Activated naive CD4-positive, alpha-beta T cell treated with anti-CD3 and anti-CD28 coated beads for 36 hours (primary cell): ENCODE measurements at places on chromosomes 1 and 21. TPM values are rescaled to one million over a fixed set of nuclear protein-coding genes. Genes with fewer than 3 reads are reported as not detected.

DNA sequence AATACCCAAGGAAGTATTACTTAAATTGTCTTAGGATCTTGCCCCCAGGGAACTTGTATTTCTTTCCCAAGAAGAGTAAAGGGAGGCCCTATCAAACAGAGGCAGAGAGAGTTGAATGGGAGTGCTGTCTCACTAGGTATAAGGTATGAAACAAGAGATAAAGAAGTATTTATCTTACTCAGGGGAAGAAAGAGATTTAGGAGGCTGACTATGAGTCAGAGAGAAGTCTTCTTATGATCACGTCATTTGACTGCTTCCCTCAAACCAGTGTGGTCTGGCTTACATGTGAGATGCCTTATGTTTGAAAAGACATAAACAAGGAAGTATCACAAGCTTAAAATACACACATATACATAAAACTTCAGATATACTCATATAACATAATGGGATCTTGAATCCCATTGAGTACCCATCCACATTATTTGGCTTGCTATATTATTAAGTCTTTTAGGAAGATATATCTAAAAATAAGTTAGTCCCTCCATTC, 29.6 kb downstream of the DUSP10 start:
- no peak overlapping the region for H3K4me3 ChIP-seq
- DNase-seq: peak; percentile 66
- H3K36me3 ChIP-seq: peaks cover 6% of the 10 kb centered on the region
- no peaks in the 10 kb centered on the region for H3K27me3 ChIP-seq
- H3K27ac ChIP-seq: peak overlapping the region; percentile 76

GRCh38 chr1:184843732-184844495, 89.3 kb upstream of the EDEM3 start:
- H3K36me3 ChIP-seq: no peaks in the 10 kb centered on the region
- H3K27me3 ChIP-seq: no peaks in the 10 kb centered on the region
- DNase-seq: peak; percentile 38
- no peak overlapping the region for H3K27ac ChIP-seq

- H3K4me3 ChIP-seq: no peak overlapping the region
- DNase-seq: no peak
- no peaks in the 10 kb centered on the region for H3K27me3 ChIP-seq
- H3K4me1 ChIP-seq: no peaks in the 10 kb centered on the region
These were observed 73.5 kb downstream of the RPS6KC1 start for GRCh38 chr1:213124590-213124989.

GRCh38 chr1:25737130-25737529, 62.9 kb upstream of the SELENON start:
- H3K27me3 ChIP-seq: no peaks in the 10 kb centered on the region
- H3K4me3 ChIP-seq: no peak overlapping the region
- H3K36me3 ChIP-seq: peaks cover 4% of the 10 kb centered on the region

DNA sequence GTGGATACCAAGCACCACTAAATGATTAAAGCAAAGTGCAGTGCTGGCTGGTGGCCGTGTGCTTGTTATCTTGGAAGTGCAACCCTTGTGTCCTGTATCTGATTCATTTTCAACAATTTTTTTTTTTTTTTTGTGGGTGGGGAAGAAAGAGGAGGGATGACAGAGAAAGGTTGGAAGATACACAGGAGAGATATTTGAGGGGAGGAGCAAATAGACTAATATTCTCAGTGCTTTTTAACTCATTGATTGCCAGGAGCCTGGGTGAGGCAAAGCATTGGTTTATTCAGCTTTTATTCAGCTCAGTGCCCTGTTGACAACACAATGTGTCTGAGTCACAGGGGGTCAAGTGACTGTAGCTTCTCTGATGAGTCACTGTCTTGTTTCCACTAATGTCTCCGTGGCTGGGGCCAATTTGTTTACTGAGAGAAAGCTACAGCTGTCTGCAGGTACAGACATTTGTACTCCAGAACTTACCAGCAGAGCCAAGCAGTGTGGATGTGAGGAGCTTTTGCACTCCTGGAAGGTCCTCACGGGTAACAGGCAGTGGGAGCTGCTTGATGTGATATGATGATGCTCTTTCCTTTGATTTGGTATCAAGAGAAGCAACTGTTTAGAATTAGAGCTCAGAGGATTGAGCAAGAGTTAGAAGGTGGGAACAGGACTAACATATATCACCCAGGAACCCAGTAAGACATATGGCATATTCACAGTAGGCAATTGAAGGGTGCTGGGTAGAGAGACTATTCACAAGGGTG, 23.6 kb upstream of the DNM3 start:
- H3K4me1 ChIP-seq: peaks cover 11% of the 10 kb centered on the region
- no peaks in the 10 kb centered on the region for H3K27me3 ChIP-seq
- peak overlapping the region; percentile 31 for H3K27ac ChIP-seq
- H3K4me3 ChIP-seq: no peak overlapping the region
- H3K36me3 ChIP-seq: no peaks in the 10 kb centered on the region

DNA sequence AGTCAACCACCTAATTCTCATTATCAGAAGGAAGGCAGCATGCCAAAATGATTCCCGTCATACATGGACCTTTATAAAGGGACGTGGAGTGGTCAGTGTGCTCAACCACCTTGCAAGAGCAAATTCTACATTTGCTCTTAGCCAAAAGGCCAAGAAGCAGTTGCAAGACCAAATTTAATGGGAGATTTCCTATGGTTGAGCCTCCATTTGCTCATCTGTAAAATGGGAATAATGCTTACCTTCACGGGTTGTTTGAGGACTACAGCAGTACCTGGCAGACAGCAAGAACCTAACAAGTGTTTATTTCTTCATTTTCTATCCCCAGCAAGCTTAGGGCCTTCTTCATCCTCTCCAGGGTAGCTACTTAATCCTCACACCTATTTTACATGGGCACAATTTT, 17.4 kb upstream of the PADI4 start:
- H3K27ac ChIP-seq: no peak overlapping the region
- no peak for DNase-seq
- H3K4me1 ChIP-seq: no peaks in the 10 kb centered on the region
- no peaks in the 10 kb centered on the region for H3K36me3 ChIP-seq
- peaks cover 9% of the 10 kb centered on the region for H3K27me3 ChIP-seq

GRCh38 chr1:12144236-12144635, 22.6 kb upstream of the TNFRSF1B start:
- no peak for DNase-seq
- H3K4me3 ChIP-seq: no peak overlapping the region
- peaks cover 56% of the 10 kb centered on the region for H3K4me1 ChIP-seq
- H3K27ac ChIP-seq: peak overlapping the region; percentile 76
- no peaks in the 10 kb centered on the region for H3K27me3 ChIP-seq

DNA sequence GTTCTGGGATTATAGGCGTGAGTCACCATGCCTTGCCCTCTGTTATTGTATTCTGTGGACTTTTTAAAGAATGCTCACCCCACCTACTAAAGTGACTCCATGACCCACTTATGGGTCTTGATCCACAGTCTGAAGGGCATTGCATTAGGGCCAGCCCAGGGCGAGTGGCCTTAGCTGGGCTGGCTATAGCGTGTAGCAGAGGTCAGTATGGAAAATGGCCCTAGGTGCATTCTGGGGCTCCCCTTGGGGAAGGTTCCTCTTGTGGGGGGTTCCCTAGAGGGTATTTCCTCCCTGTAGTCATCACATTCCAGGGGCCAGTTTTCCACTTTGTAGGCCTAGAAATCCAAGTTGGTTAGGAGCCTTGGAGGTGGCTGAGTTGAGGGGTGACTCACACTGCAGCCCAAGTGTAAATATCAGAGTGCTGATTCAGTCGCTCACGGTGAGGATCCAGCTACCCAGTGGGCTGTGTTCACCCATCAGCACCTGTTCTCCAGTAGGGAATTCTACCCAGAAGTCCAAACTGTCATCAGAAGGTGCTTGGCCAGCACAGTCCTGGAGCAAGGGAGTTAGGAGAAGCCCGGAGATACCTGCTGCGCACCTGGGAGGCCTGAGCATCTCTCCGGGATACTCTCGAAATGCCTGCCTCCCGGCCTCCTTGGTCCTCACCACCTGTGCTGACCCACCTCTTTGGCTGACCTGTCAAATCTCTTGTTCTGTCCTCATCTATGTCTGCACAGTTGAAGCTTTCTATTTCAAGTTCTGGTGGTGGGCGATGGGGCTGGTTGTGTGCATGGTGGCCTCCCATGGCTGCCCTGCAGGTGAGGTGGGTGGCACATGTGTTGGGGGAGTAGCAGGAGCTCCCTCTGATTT, 52.2 kb downstream of the NENF start:
- no peak overlapping the region for H3K4me3 ChIP-seq
- no peak for DNase-seq
- H3K27me3 ChIP-seq: no peaks in the 10 kb centered on the region

DNA sequence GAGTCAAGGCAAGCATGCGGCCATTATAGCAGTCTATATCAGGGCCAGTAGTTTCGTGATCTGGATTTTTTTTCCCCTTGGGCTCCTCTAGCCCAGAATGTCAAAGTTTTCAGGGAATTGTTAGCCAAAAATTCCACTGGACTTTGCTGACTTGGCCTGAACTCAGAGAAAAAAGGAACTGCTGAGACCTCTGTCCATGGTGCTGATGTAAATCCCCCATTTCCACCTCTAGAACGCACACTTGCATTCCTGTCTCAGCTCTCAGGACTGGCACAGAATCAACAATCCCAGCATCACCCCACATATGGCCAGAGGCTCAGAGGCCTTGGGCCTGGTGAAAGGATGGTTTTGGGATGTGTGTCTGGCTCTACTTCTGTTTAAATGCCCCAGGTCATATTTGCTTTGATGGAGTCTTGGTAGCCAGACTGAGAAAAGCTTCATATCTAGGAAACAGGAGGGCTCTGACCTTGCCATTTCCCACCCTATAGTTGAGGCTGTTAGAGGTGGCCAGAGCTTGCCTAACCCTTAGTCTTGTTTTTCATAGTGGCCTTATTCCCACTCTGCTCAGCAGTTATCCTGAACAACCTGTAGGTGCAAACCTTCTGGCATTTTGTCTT, 16.9 kb upstream of the EFCAB14 start:
- H3K27ac ChIP-seq: no peak overlapping the region
- no peaks in the 10 kb centered on the region for H3K36me3 ChIP-seq
- peak; percentile 46 for DNase-seq
- H3K4me1 ChIP-seq: no peaks in the 10 kb centered on the region
- H3K4me3 ChIP-seq: no peak overlapping the region

DNA sequence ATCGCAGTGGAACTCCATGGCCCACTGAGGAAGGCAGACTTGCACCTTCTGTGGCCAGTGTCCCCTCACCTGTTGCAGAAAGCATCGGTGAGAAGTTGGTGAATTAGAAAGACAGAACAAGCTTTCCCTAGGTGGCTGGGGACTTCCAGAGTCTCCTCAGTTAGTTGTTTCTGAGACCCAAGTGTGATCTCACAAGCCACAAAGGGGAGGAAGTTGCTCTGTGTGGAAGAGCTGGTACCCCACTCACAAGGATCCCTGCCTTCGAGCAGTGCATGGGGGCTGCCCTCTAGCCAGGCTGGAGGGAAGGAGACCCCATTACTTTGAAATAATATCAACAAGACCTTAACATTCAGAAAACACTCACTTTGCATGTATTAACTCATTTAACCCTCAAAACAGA, 2.1 kb downstream of the PRELP start:
- H3K27me3 ChIP-seq: peaks cover 5% of the 10 kb centered on the region
- DNase-seq: no peak
- no peak overlapping the region for H3K27ac ChIP-seq
- no peak overlapping the region for H3K4me3 ChIP-seq

DNA sequence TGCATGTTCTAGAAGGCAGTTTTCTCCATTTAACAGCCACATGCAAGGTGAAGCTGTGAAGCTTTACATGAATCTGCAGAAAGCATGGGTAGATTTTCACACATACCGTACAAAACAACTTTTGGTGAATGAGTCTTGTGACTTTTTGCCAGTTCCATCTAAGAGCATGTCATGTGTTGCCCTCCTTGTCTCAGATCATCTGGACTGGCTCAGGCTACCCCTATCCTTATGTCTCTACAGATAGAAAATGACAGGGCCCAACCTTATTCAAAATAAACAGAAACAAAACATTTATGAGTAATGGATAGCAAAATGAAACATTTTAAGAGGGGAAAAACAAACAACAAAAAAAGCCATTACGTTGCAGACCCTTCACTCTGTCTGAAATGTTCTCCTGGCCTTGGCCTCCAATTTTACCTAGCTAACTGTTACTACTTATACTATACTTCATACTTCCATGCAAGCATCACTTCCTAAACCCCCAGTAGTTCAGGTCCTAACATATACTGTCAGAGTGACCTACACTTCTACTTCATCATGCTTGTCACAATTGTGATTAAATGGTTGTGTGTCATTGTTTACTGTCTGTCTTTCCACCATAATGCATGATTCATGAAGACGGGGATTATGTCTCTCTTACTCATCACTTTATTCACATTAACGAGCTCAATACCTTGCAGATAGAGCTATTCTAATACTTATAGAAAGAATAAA, 39.0 kb downstream of the LRRC8C start:
- peaks cover 7% of the 10 kb centered on the region for H3K36me3 ChIP-seq
- DNase-seq: no peak
- no peaks in the 10 kb centered on the region for H3K27me3 ChIP-seq
- peak overlapping the region; percentile 76 for H3K27ac ChIP-seq
- peaks cover 87% of the 10 kb centered on the region for H3K4me1 ChIP-seq
- no peak overlapping the region for H3K4me3 ChIP-seq

GRCh38 chr1:67213164-67213563, 46.9 kb downstream of the IL23R start:
- peaks cover 67% of the 10 kb centered on the region for H3K4me1 ChIP-seq
- H3K36me3 ChIP-seq: peaks cover 23% of the 10 kb centered on the region
- peak overlapping the region; percentile 87 for H3K27ac ChIP-seq
- DNase-seq: no peak
- no peak overlapping the region for H3K4me3 ChIP-seq

GRCh38 chr1:7379441-7379971, 391.6 kb upstream of the VAMP3 start:
- H3K36me3 ChIP-seq: no peaks in the 10 kb centered on the region
- no peaks in the 10 kb centered on the region for H3K4me1 ChIP-seq
- DNase-seq: no peak
- no peak overlapping the region for H3K4me3 ChIP-seq

DNA sequence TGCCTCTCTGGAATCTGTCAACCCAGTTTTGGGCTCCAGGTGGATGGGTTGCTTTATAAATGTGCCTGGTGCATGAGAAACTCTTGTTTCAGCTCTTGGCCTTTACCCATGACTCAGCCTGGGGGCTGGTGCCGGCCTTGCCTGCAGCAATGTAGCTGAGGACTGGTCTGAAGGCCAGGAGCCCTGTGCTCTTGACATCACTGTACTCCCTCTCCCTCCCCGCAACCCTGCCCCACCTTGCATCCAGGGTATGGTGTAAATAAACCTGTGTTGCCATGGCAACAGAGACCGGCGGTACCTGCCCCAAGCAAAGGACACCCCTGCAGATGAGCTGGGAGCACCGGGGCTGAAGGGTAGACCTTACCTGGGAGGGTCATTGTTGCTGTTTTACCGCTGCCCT, 13.3 kb downstream of the FAM151A start:
- peaks cover 4% of the 10 kb centered on the region for H3K4me1 ChIP-seq
- no peak overlapping the region for H3K27ac ChIP-seq
- no peak overlapping the region for H3K4me3 ChIP-seq

- no peaks in the 10 kb centered on the region for H3K4me1 ChIP-seq
- DNase-seq: no peak
- H3K27me3 ChIP-seq: peaks cover 2% of the 10 kb centered on the region
- H3K4me3 ChIP-seq: no peak overlapping the region
These were observed 318.6 kb upstream of the NFIA start for GRCh38 chr1:60763741-60764140.

The TMEM35B gene
- 18.2 TPM for total RNA-seq

The GOLT1A gene
- not detected for total RNA-seq

The LAMC1 gene
- not detected for total RNA-seq

The S1PR1 gene
- total RNA-seq: 131 TPM
